ENCODE measurements at places on chromosomes 11 and 22. TPM values are rescaled to one million over a fixed set of nuclear protein-coding genes. Genes with fewer than 3 reads are reported as not detected.

GRCh38 chr22:23124611-23125511 lies 16.9 kb downstream of the RSPH14 start:
- no peaks in the 10 kb centered on the region for H3K36me3 ChIP-seq
- no peak overlapping the region for H3K4me3 ChIP-seq
- H3K4me1 ChIP-seq: peaks cover 7% of the 10 kb centered on the region
- no peaks in the 10 kb centered on the region for H3K27me3 ChIP-seq

FXYD6 gene
- not detected for polyA plus RNA-seq

- H3K4me3 ChIP-seq: no peak overlapping the region
- H3K4me1 ChIP-seq: no peaks in the 10 kb centered on the region
- peaks cover 6% of the 10 kb centered on the region for H3K27me3 ChIP-seq
- no peak overlapping the region for H3K27ac ChIP-seq
These were observed 46.2 kb upstream of the SMCO4 start for GRCh38 chr11:93589347-93589746.

GRCh38 chr11:62863687-62864335 lies 16.9 kb upstream of the SLC3A2 start:
- no peak overlapping the region for H3K27ac ChIP-seq
- H3K4me3 ChIP-seq: no peak overlapping the region
- peaks cover 7% of the 10 kb centered on the region for H3K4me1 ChIP-seq
- DNase-seq: no peak
- H3K27me3 ChIP-seq: no peaks in the 10 kb centered on the region

SLC22A25 gene
- polyA plus RNA-seq: not detected

Measured in naive thymus-derived CD8-positive, alpha-beta T cell (primary cell).